ENCODE measurements at places on chromosomes 3 and 15.

- no peaks in the 10 kb centered on the region for H3K4me1 ChIP-seq
- DNase-seq = no peak
- H3K27ac ChIP-seq = no peak overlapping the region
- no peaks in the 10 kb centered on the region for H3K27me3 ChIP-seq
- no peaks in the 10 kb centered on the region for H3K36me3 ChIP-seq
Measured at GRCh38 chr3:60355825-60356224, 895.4 kb downstream of the FHIT start.

GRCh38 chr15:85496151-85496550, 115.7 kb downstream of the AKAP13 start:
- no peak for DNase-seq
- H3K36me3 ChIP-seq = no peaks in the 10 kb centered on the region
- peaks cover 83% of the 10 kb centered on the region for H3K4me1 ChIP-seq
- H3K4me3 ChIP-seq = no peak overlapping the region

- H3K27me3 ChIP-seq = no peaks in the 10 kb centered on the region
- peak; percentile 63 for DNase-seq
- no peaks in the 10 kb centered on the region for H3K36me3 ChIP-seq
- H3K27ac ChIP-seq = peak overlapping the region; percentile 91
- H3K4me1 ChIP-seq = peaks cover 31% of the 10 kb centered on the region
- H3K4me3 ChIP-seq = peak overlapping the region; percentile 22
Measured at GRCh38 chr3:170222647-170223541, 670 bp downstream of the PRKCI start.

GRCh38 chr15:73540161-73540560, 93.0 kb downstream of the NPTN start:
- no peak for DNase-seq
- H3K27ac ChIP-seq = no peak overlapping the region
- H3K36me3 ChIP-seq = no peaks in the 10 kb centered on the region
- H3K4me3 ChIP-seq = no peak overlapping the region

All from thyroid gland (tissue), 4 donors.